Activated CD4-positive, CD25-positive, alpha-beta regulatory T cell treated with anti-CD3 and anti-CD28 coated beads, Interleukin-2, amount 50 U/mL, for 72 hours (primary cell): ENCODE measurements at places on chromosomes 1 and 21.
A peak's percentile ranks its signal among the peaks of the same experiment; 100 is the strongest.

DNA sequence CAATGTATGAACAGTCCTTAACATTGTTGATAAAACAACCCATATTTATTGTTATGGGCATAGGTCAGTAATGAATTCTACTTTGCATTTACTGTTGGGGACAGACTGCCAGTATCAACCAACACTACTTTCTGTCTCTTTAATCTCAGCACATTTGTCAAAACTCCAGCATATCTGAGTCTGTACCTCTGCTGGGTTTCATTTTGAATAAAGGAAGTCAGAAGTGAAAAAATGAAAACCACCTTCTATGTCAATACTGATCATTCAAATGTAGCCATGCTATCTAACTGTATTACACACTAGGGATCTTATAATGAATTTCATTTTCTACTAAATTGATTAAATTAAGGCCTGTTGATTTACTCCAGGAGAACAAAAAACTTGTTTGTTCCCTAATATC is 24.2 kb upstream of the CXADR start:
- DNase-seq, result no peak

- no peak for DNase-seq
These were observed 1240.7 kb downstream of the BRINP3 start for GRCh38 chr1:189237008-189237407.

- DNase-seq, result peak; percentile 57
These were observed 107.5 kb downstream of the HIVEP3 start for GRCh38 chr1:41811051-41811795.

GRCh38 chr21:45090966-45091365 is 16.6 kb downstream of the ADARB1 start:
- no peak for DNase-seq

GRCh38 chr1:213977909-213978308 is 9.9 kb upstream of the PROX1 start:
- no peak for DNase-seq

GRCh38 chr1:204410688-204411450 is 748 bp downstream of the PPP1R15B start:
- DNase-seq, result no peak

GRCh38 chr1:29504196-29504595 is 267.9 kb downstream of the PTPRU start:
- DNase-seq, result no peak

DNA sequence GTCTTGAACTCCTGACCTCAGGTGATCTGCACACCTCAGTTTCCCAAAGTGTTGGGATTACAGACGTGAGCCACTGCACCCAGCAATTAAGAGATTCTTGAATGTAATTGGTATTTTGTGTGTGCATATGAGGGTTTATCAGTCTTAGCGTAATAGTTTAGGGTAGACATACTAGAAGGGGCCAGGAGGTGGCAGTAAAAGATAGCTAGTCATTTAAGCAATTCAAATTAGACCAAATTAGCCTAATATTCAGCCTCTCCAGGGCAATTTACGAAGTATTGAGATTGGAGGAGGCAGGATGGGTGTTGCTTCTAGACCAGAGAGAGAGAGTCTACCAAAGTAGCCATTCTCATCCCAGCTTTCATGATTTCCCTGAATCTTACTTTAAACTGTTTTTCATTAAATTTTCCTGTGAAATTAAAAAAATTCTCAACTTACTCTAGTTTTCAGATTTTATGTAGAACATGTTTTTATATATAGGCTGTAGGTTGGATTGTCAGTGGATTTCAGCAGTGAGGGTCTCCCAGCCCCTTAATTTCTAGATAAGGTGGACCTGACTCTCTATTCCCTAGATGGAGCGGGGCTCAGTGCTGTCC is 119.7 kb downstream of the HHAT start:
- DNase-seq, result no peak

DNA sequence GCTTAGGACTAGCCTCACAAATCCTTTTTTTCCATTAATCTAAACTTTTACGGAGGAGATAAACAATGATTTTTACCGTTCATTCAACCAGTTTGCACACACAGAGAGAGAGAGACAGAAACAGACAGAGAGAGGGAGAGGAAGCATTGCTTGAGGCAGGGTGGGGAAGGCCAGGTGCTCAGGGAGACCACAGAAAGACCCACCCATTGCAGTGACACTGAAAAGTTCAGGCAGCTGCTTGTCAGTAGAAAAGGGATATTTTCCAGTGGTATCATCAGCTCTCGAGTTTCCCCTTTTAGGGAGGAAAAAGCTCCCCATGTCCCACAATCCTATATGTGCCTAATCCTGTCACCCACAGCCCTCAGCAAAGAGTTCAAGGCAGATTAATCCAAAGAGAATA is 27.2 kb downstream of the TCP10L start:
- no peak for DNase-seq

GRCh38 chr1:204463125-204464060 is 31.2 kb downstream of the PIK3C2B start:
- DNase-seq, result no peak

GRCh38 chr1:175632667-175633066 is 110.7 kb downstream of the TNR start:
- DNase-seq, result no peak

DNA sequence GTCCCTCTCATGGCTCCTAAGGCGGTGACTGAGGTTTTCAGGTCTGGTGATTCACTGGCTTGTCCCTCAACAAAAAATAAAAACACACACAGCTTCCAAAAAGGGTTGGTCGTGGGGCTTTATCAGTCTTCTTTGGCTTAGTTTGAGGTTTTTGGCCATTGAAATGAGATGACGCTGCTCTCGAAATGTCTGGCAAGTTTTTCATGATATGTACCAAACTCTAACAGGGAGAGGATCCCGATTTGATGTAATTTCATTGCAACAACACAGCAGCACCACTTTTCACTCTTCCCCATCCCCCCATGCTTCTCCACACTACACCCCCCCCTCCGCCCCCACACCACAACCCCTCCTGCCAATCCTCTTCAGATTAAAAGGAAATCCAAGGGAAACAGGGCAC is 187.1 kb upstream of the NFIA start:
- DNase-seq, result no peak

DNA sequence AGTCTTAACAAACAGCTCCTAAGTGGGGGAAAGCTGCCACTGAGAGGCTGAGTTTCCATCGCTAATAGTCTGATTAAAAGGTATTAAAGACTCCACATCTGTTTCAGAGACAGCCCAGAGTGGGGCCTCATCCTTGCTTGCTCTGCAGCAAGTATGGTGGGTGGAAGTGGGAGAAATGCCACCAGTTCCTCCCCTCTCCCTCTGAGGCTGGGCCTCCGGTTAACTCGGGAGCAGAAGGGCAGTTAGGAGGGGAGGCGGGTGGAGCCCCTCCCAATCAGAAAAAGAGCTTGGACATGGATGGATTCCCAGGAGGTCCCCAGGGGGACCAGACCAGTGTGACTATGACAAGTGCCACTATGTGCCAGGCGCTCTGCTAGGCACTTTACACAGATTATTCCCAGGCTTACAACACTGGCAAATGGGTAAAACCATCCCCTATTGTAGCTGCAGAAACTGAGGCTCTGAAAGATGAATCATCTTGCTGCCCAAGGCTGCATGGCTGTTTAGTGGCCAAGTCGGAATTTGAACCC is 11.4 kb upstream of the ASCL5 start:
- no peak for DNase-seq

DNA sequence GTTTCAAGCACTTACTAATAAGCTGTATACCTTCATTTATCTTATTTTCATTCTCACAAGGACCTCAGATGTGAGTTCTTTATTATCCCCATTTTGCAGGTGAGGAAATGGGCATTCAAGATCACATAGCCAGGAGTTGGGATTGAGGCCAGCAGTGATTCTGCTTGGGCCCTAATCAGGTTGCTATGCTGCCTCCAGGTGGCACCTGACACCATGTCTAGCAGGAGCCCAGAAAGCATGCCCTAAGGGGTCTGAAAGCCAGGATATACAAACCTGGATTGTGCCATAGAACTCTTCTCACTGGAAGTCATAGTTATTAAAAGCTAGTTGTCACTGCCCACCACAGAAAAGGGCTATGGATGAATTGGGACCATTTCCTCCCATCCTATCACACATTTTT is 61.1 kb downstream of the FYB2 start:
- no peak for DNase-seq

DNA sequence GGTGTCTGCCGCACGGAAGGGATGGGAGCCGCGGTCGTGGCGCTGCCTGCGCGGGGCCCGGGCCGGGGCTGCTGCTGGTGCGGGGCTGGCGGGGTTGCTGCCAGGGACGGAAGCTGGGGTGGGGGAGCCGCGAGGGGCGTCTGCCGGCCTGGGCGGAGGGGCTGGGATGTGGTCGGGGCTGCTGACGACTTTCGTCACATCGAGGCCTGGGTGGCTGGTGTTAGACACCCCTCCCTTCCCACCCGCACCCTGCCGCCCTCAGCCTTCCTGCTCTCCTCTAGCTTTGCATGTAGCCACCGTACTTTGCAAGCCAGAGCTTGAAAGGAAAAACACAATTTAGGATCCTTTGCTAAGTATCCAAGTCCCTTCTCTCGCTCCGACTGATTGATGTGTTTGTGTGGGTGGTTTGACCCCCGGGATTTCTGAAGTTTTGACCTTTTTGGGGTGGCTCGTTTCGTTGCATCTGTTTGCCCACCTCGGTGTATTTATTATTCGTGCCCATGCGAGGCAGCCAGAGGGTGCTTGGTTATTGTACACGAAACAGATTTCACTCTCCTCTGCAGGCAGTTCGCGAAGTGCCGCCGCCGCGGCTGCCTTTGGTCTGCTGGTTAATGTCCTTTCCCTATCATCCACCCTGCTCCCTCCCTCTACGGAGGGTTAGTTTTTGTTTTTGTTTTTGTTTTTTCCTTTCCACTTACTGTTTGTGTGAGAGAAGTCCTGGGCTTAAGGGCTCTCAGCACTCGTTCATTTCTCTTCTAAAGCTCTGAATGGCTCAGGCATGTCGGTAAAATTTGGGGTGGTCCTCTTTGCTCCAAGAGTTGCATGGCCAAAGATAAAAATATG is 868 bp downstream of the C1orf21 start:
- no peak for DNase-seq
